ENCODE measurements at places on chromosomes 13 and 19. TPM values are rescaled to one million over a fixed set of nuclear protein-coding genes. Genes with fewer than 3 reads are reported as not detected.

GRCh38 chr13:112447306-112447705 lies 71.2 kb downstream of the SPACA7 start:
- H3K4me1 ChIP-seq, result peaks cover 10% of the 10 kb centered on the region
- peaks cover 41% of the 10 kb centered on the region for H3K27me3 ChIP-seq
- H3K4me3 ChIP-seq, result no peak overlapping the region
- H3K36me3 ChIP-seq, result no peaks in the 10 kb centered on the region
- no peak overlapping the region for H3K27ac ChIP-seq

DNA sequence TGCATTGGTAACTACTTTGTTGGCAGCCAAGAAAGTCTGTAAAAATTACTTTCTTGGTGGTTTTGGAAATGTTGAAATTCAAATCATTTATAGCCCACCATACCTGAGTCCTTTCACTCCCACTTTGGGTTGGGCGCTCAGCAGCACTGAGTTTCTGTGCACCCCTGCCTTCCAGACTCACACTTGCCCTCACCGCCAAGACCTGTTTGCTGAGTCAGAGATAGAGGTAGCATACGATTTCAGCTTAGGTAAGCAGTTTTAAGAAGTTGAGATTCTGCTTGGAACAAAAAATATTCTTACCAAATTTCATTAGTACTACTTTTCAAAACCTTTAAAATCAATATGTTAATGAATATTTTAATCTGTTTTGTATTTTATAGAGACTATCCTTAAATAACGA lies 12.6 kb downstream of the MPHOSPH8 start:
- H3K4me3 ChIP-seq, result no peak overlapping the region
- no peaks in the 10 kb centered on the region for H3K27me3 ChIP-seq

- H3K4me1 ChIP-seq, result no peaks in the 10 kb centered on the region
- no peaks in the 10 kb centered on the region for H3K36me3 ChIP-seq
- H3K4me3 ChIP-seq, result no peak overlapping the region
- DNase-seq, result no peak
- H3K27ac ChIP-seq, result no peak overlapping the region
Observed at GRCh38 chr13:56424246-56424645, 716.5 kb upstream of the PRR20A start.

DNA sequence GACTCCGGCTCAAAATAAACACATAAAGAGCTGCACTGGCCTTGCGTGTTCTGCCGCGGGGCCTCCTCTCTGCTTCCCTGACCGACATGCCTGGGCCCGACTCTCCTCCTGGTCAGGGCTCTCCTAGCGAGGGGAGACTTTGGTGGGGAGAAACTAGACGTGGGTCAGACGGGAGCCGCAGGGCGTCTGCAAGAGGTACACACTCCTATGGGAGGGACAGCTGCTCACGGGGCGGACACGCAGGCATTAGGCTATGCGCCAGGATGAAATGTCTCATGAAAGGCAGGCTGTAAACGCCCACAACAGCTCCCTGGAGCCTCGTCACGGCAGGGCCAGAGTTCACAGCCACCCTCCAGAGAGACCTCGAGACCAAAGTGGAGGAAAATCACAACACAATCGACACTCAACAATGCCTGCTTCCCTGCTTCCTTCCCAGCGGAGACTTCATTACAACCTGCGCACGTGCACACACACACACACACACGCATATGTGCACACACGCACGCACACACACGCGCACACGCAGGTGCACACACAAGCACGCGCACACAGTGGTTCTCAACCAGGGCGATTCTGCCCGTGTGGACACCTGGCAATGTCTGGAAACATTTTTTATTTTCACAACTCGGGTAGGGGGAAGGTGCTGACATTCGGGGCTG lies 5.8 kb downstream of the SLC39A3 start:
- H3K27me3 ChIP-seq, result no peaks in the 10 kb centered on the region
- peaks cover 11% of the 10 kb centered on the region for H3K36me3 ChIP-seq

GRCh38 chr13:44337581-44337980 lies 36.0 kb upstream of the SERP2 start:
- DNase-seq, result no peak
- H3K27me3 ChIP-seq, result peaks cover 2% of the 10 kb centered on the region
- no peaks in the 10 kb centered on the region for H3K36me3 ChIP-seq

GRCh38 chr19:2988568-2988967 lies 11.2 kb downstream of the TLE6 start:
- no peaks in the 10 kb centered on the region for H3K27me3 ChIP-seq
- no peak overlapping the region for H3K4me3 ChIP-seq
- no peak overlapping the region for H3K27ac ChIP-seq
- no peaks in the 10 kb centered on the region for H3K36me3 ChIP-seq
- DNase-seq, result no peak

GRCh38 chr19:55086730-55087541 lies 11.3 kb downstream of the EPS8L1 start:
- H3K27ac ChIP-seq, result peak overlapping the region; percentile 94
- H3K4me3 ChIP-seq, result peak overlapping the region; percentile 71
- H3K36me3 ChIP-seq, result peaks cover 6% of the 10 kb centered on the region
- peaks cover 54% of the 10 kb centered on the region for H3K27me3 ChIP-seq
- peak; percentile 82 for DNase-seq

GRCh38 chr19:2815923-2816322 lies 3.7 kb upstream of the ZNF554 start:
- H3K27me3 ChIP-seq, result no peaks in the 10 kb centered on the region
- H3K4me3 ChIP-seq, result no peak overlapping the region
- H3K4me1 ChIP-seq, result peaks cover 3% of the 10 kb centered on the region
- peak overlapping the region; percentile 20 for H3K27ac ChIP-seq
- H3K36me3 ChIP-seq, result peaks cover 1% of the 10 kb centered on the region

- no peak for DNase-seq
- no peak overlapping the region for H3K4me3 ChIP-seq
- H3K27me3 ChIP-seq, result no peaks in the 10 kb centered on the region
- peaks cover 3% of the 10 kb centered on the region for H3K4me1 ChIP-seq
Observed at GRCh38 chr13:90445179-90445578, 902.3 kb upstream of the MIR17HG start.

DNA sequence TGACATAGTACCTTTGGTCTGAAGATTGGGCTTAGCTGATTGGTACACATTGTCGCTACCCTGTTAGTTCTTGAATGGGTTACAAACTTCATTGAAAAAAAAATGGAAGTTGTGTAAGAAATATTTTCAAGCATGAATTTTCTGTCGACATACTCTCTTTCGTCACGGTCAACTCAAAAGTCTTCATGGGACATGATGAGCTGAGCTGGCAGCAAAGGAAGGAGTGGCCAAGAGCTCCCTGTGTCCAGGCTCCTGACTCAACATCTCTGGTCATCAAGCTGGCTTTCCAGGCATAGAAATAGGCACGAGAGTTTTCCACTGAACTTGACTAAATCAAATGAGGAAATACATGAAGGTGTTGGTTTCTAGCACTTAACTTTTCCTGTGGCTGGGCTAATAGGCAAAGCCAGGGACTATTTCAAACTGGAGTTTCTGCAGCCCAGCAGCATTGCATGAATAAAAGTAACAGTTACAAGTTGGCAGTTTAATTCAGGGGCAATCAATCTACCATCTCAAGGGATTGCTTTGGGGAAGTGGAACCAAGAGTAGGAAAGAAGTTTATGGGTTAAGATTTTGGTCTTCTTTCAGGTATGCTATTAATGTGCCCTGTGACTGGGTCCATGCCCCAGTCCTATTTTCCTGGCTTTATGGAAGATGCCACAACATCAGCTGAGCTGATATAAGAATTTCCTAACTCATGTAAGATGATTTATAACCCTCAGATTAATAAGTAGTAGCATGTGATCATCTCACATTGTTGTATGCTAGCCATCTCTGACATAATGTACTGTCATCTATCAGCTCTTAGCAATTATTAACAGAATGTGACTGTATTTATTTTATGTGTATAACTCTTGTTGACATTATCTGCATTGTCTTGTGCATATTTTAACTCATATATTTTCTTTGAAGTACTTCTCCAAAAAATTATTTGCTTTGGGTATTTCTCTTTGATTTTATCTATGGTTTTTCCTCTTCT lies 385.8 kb downstream of the DLEU7 start:
- H3K27me3 ChIP-seq, result no peaks in the 10 kb centered on the region
- H3K4me1 ChIP-seq, result peaks cover 4% of the 10 kb centered on the region
- H3K36me3 ChIP-seq, result no peaks in the 10 kb centered on the region
- no peak for DNase-seq

DNA sequence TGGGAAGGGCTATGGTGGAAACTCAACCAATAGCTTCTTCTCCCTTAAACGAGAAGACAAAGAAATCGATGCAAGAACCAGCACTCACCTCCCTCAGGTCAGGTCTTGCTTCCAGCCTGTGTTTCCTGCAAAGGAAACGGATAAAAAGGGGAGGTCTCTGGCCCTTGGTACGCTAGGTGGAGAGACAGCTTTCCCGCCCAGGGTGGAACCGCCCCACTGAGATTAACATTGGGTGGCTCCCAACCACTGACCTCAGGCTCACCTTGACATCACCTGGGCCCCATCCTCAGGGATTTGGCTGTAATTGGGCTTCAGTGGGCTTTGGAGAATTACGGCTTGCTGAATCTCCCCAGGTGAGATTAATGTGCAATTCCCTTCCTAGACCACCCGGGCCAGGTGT lies at the start of gene NLRP7:
Gene NLRP7 (minus strand): TSS at position 150 of the 400 bp plus-strand sequence.
- H3K27ac ChIP-seq, result no peak within 1 kb of the TSS
- H3K27me3 ChIP-seq, result peaks cover 8% of the 10 kb centered on the region
- no peak for DNase-seq
- no peak within 1 kb of the TSS for H3K4me3 ChIP-seq
- no peaks in the 10 kb centered on the region for H3K36me3 ChIP-seq
- no peaks in the 10 kb centered on the region for H3K4me1 ChIP-seq

DNA sequence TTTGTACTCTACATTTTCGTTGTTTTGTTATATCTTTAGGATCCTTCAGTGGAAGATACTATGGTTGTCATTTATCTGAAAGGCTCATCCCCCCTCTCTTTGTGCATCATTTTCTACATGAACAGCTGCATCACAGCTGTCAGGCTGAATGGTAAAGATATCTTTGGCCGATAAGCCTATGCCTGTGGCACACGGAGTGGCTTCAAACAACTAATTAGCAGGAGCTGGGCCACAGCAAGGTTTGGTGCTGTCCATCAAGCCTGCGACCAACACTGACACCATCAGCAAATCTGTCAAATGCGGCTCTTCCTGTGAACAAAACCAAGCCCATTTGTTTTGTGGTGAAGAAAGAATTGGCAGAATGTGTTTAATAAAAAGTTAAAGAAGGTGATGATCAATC lies 334.4 kb downstream of the PCDH9 start:
- H3K27ac ChIP-seq, result no peak overlapping the region
- H3K4me3 ChIP-seq, result no peak overlapping the region
- no peaks in the 10 kb centered on the region for H3K27me3 ChIP-seq
- no peak for DNase-seq
- peaks cover 2% of the 10 kb centered on the region for H3K4me1 ChIP-seq

GRCh38 chr13:82036602-82037001 lies 1695.7 kb upstream of the SPRY2 start:
- no peaks in the 10 kb centered on the region for H3K36me3 ChIP-seq
- DNase-seq, result no peak
- no peaks in the 10 kb centered on the region for H3K4me1 ChIP-seq
- H3K27ac ChIP-seq, result no peak overlapping the region

DNA sequence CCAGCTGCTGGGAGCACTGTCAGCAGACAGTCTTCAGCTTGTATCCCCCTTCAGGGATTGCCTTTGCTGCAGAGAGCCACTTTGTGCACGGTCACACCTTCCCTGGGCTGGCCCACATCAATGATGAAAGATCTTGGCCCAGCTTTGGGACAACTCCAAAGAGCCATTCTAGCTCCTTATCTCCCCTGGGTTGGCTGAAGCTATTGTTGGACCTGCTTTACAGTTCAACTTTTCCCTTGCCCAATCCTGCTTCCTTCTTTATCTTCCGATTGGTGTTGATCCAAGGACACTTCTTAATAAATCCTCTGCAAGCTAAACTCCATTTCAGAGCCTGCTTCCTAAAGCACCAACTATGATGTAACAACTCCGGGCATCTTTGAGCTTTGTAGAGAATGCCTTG lies 466.4 kb downstream of the KLF12 start:
- no peak overlapping the region for H3K4me3 ChIP-seq
- peaks cover 11% of the 10 kb centered on the region for H3K4me1 ChIP-seq
- DNase-seq, result no peak
- H3K27me3 ChIP-seq, result no peaks in the 10 kb centered on the region

DNA sequence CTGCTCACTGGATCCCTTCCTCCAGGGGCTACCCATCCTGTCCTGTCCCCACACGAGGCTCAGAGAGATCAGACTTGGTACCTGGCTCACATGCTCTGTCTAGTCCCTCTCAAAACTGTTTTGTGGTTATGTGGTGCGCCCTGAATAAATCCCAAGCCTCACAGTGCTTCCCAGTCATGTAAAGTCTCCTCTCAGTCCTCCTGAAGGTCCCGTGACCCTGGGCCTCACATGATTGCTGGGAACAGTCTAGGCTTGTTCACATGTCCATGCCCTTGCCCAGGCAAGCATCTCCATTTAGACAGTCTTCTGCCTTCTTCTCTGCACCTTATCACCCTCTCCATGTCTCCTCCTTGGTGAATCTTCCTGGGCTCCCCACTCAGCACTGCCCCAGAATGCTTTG lies 36.0 kb upstream of the POU2F2 start:
- no peak overlapping the region for H3K27ac ChIP-seq
- no peaks in the 10 kb centered on the region for H3K36me3 ChIP-seq
- H3K4me1 ChIP-seq, result no peaks in the 10 kb centered on the region
- H3K27me3 ChIP-seq, result peaks cover 72% of the 10 kb centered on the region

DNA sequence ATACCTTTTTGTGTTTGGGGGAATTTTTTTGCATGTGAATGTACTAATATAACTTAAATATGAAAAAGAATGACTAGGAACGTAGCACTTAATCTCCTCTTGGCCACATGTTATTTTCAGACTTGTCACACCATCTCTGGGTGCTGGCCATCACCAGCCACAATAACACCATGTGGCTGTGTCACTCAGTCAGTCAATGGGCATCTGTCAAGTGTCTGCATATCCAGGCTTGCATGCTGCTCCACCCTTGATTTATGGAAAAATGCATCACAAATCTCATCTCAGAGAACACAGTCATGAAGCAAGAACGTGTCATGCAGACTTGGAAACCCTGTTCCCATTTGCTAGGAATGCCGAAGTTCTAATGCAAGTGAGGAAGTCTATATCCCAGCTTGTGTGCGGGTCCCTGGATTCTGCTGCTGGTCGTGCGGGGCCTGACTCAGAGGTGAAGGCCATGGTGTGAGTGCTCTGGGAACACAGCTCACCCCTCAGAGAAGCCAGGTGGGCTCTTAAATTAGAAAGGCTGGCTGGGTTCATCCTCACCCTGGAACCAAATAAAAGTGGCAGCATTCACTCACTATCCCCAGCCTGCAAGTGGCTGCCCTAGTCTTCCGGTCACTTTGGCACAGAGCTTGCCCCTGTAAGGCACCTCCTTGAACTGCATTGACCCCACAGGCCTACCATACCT lies 53.6 kb upstream of the ARHGEF7 start:
- H3K27ac ChIP-seq, result no peak overlapping the region
- no peak for DNase-seq
- no peaks in the 10 kb centered on the region for H3K36me3 ChIP-seq
- peaks cover 24% of the 10 kb centered on the region for H3K4me1 ChIP-seq
- peaks cover 23% of the 10 kb centered on the region for H3K27me3 ChIP-seq

PMIS2 gene
- total RNA-seq, result not detected

ZNF324B gene
- total RNA-seq, result 11.2 TPM

C19orf38 gene
- 0.31 TPM for total RNA-seq

SIGLEC12 gene
- not detected for total RNA-seq

LILRA2 gene
- total RNA-seq, result not detected

FXYD1 gene
- total RNA-seq, result not detected

STAP2 gene
- total RNA-seq, result 35.6 TPM

UBL3 gene
- 33.6 TPM for total RNA-seq

PRODH2 gene
- 5.3 TPM for total RNA-seq

ZFR2 gene
- 3.9 TPM for total RNA-seq

TMPRSS9 gene
- total RNA-seq, result not detected
